Right renal pelvis (tissue), 4 donors: ENCODE measurements at places on chromosomes 7 and 10.

GRCh38 chr10:63120554-63120953 is 12.6 kb upstream of the NRBF2 start:
- DNase-seq, result peak; percentile 10

DNA sequence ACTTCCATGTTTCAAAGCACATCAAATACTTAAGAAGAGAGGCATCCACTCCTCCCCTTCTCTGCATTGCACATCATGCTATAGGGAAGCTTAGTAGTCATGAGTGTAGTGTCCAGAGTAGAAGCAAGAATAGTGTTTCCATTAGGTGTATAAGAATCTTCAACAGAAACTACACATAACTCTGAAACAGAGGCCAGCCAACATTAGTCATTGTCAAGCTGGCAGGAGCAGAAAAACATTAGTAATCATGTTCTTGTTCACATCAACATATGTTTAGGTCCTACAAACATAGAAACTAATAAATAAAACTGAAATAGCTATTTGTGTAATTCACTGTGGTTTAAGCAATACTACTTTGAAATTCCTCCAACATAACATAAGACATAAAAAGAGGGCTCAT is 370.2 kb downstream of the PPP1R3A start:
- DNase-seq, result no peak

DNA sequence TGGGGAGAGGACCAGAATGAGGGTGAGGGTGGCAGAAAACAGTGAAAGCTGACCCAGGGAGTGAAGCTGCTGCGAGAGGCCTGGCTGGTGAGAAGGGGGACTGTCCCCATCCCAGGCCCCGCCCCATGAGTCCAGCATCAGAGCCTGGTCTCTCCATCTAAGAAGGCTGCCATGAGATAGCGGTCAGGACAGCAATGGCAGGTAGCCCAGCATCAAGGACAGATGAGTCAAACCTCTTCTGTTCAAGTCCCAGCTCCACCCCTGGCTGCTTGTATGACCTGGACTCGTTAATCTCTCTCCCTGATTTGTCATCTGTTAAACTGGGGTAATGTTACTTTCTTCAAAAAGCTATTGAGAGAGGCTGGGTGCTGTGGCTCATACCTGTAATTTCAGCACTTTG is 22.2 kb downstream of the GPNMB start:
- no peak for DNase-seq

DNA sequence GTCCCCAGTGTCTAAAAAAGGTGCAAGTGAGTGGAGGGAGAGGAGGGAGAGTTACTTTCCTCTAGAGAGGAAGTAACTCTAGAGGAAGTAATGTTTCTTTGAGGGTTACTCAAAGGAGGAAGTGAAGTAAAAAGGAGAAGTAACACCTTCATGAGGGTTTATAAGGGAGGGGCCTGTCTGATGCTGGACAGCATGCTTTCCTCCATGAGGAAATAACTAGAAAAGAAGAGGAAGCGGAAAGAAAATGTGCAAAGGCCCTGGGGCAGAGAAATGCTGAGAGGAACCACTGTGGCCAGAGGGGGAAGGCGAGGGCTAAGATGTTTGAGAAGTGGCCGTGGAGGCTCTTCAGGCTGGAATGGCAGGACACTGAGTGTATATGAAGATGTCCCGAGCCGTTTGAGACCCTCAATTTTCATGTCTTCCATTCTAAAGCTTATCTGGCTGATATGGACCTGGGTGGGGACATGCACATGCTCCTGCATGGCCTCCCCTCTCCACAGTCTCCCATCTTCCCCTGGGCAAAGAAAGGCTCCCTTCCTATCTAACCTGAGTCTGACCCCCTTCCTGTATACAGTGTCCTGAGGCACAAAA is 3.4 kb upstream of the SLC18A2 start:
- DNase-seq, result no peak

DNA sequence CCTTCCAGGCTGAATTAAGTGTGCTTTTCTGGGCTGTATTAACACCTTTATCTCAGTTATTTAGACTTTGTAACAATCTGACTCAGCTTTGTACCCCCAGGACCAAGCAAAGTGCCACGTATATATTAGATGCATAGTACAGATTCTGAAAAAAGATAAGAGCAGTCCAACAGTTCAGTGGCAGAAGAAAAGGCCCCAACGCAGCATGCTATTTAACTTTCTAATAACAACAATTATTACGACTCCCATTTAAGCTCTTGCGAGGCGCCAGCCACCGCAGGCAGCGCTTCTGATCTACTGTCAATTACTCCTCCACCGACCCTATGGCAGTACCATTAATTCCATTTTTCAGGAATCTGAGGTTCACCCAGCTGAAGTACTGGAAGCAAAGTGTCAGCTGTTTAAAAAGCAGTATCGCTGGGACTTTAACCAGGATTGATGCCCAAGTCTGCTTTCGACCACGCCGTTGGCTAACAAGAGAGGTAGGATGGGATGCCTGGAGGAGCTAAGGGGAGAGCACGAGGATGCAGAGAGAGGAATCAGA is 638 bp downstream of the LIPA start:
- DNase-seq, result no peak

DNA sequence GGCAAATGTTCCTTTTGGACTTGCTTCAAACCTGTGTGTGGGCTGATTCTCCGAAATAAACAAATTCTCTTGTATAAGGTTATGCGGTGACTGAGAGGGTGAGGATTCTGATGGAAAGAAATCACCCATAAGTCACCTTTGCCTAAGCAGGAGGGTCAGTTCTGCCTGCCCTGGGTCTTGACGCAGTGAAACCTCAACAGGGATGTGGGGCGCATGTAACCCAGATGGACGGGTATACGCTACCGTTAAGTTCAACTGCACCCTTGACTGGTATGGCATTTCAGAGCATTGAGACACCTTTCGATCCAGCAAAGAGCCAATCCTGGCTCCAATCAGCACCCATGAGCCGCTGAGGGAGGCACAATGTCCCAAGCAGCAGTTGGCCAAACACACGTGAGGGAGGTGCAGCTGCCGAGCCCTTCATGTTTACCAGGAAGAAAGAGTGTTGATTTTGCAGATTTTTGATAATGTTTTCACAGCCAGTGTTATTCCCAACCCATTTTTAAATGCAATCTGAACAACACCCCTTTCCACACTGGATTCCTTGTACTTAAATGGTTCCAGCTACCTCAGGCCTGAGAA is 48.1 kb downstream of the SORBS1 start:
- DNase-seq, result no peak

DNA sequence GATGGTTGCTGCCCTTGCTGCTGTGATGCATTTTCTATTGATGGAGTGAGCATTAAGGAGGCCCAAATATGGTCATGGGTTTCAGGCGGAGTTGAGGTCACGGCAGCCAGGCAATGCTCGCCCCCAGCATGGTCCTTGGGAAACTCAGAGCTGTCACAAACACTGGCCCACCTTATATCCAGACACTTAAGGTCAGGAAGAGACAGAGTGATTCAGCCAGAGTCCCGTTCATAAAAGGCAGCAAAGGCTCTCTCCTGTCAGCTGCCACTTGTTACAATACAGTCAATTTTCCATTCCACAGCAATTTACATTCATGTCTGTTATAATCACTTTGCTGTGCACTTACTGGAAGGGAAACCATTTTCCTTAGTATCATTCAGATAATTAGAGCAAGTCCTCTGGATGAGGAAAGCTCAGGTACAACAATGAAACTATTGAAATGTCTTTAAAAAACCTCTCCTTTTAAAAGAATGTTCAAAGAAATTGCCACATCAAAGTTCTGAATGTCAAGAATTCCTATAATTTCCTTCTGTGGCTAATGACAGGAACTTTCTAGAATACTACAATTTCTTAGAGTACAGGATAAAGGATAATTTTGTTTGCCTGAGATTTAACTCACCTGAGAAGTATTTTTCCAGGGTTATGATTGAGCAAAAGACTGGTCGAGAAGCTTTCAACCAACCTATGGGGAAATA is 14.8 kb upstream of the ANKRD1 start:
- no peak for DNase-seq

DNA sequence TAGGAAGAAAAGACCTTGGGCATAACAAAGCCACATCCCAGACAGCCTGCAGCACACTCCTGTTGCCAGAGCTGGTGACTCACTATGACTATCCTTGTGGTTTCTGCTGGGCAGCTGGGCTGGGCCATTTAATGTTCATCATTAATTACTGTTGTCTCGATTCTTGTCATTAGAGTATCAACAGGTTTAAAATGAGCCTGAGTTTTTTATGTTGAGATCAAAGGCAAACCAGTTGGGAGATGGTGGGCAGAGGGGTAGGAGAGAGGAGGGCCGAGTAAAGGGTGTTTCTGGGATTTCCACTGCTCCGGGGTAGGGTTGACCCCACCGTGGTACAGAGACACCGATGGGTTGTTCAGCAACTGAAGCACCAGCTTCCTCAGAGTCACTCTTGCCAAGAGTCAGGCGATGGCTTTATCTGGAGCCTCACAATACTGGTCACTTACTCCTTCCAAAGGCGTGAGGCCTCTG is 128.7 kb upstream of the LYZL1 start:
- no peak for DNase-seq

GRCh38 chr10:95499482-95499989 is 61.6 kb downstream of the SORBS1 start:
- DNase-seq, result no peak

GRCh38 chr7:29469976-29470557 is 93.6 kb upstream of the PRR15 start:
- DNase-seq, result no peak

DNA sequence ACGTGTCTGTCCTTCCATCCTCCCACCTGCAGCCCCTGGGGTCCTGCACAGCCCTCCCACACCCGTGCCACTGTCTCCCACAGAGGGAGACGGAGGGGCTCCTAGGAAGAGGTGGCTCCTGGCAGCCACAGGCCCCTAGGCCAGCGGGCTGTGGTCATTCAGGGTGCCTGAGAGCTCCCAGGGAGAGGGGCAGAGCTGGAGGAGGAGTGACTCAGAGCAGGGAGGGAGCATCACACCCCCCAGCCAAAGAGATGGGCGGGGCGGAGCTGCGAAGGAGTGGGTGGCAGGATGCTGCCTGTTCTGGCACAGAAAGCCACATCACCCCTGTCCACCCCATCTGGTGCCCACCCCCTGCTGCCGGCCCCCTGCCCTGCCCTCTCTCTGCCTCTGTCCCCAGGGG is 50.5 kb downstream of the STK32C start:
- DNase-seq, result no peak

DNA sequence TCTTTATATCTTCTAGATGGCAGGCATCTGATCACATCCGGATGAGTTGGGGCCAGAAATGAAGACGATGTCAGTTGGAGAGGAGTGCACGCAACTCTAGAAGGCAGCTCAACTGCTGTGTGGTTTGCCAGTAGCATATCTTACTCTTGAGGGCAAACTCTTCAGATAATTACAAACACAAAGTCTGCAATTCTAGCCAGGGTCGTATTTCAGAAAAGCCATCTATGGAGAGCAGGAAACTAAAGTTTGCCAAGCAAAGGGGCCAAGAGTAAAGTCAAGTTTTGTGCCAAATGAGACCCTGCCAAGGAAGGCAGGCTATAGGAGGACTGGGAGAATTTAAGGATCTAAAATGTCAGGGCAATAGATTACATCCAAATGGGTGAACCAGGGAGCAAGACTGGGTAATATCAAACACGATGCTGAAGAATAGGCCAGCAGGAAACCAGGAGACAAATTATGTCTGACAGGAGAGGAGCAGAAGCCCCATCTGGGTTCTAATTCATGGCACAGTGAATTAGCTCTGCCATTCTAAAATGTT is 312.5 kb upstream of the SEMA3C start:
- no peak for DNase-seq

- no peak for DNase-seq
These were observed 53.1 kb upstream of the GTF2IRD1 start for GRCh38 chr7:74400420-74401136.

DNA sequence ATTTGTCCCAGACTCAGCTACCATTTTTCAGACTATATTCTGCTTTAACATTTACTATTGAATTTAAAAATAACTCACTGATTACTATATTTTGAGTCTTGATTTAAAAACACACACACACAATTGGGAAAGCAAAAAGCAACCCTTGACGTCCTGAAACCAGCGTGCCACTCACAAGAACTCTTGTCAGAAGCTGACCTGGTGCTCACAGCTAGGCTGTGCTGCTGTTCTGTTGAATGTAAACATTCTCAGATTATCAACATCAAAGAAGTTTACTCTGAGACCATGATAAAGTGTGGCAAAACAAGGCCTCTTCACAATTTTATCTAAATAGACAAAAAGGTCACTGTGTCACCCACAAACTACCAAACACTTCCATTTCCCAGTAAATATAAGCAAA is 62.6 kb upstream of the CACNA2D1 start:
- no peak for DNase-seq

- DNase-seq, result no peak
These were observed 159.8 kb downstream of the SH3PXD2A start for GRCh38 chr10:103695584-103696005.

GRCh38 chr7:157150882-157151281 is 12.2 kb downstream of the UBE3C start:
- no peak for DNase-seq

DNA sequence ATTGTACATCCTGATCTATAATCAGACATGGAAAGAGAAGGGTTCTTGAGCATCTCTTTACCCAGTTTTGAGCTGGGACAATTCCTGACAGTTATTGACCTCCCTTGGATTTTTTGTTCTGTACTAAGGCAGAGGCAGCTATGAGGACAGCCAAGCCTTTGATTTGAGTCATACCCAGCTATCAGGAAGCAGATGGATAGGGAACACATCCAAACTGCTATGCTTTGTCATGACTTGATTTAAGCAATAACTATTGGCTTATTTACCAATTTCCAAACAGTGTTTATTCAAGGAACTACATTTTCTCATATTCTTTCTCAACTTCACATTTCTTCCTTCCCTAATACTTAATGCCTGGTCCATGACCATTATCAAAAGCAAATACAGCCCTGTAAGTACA is 396.4 kb upstream of the STEAP1 start:
- no peak for DNase-seq

- no peak for DNase-seq
These were observed 307.3 kb downstream of the CAMK1D start for GRCh38 chr10:12656518-12657142.

DNA sequence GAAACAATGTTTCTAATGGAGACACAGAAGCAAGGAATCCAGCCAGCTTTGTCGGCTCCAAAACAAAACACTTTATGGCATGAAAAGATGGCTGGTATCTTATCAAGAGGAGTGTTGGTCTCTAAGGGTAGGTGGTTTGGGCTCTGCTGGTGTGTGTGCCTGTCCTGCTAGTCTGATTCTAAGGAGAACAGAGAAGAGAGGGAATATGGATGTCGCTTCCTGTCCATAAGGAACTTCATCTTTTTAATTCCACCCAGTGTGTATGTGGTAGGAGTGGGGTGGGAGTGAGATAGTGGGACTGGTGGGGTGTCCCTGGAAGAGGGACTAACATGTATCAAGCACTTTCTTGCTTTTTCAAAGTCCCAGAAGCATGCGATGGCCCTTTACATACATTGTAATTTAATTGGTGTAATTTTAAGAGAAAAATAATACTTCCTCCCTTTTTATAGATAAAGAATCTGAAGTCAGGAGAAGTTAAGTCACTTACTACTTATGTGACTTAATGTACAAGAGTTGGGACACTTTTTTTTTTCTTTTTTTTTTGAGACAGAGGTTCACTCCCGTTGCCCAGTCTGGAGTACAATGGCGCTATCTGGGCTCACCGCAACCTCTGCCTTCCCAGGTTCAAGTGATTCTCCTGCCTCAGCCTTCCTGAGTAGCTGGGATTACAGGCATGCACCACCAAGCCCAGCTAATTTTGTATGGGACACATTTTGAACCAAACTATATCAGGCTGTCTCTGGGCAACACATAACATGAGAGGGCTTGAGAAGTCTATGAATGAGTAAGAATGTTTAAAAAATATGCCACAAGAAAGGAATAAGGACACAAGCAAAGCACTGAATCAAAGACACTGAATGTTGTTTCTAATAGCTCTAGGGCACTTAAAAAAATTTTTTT is 18.8 kb downstream of the NT5C3A start:
- no peak for DNase-seq

GRCh38 chr7:264541-265191 is 25.3 kb upstream of the FOXL3 start:
- no peak for DNase-seq
